Stimulated activated CD8-positive, alpha-beta memory T cell treated with anti-CD3 and anti-CD28 coated beads, Interleukin-4, amount 100 ng/mL, for 1 hour (primary cell): ENCODE measurements at places on chromosomes 4 and X.

DNA sequence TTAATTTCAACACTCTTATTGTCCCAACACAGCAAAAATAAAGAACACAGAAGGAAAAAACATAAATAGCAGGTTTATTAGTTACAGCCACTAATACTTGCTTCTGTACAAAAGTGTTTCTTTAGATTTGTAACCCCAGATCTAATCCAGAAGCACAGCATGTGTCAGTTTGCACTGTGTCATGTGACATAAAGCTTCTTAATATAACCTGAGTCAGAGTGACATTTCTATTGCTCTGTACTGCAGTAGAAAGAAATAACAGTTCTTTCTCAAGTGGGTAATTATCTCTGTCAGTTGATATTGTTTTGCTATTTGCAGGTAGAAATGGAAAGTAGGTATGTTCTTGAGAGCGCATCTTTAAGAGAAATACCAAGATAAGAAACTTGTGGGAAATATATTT, 422.5 kb downstream of the ZIC3 start:
- DNase-seq, result no peak

- no peak for DNase-seq
These were observed 118.0 kb upstream of the EDNRA start for GRCh38 chr4:147362938-147363337.

GRCh38 chrX:103329991-103330390, at the start of gene TCEAL7:
TSS of gene TCEAL7 (plus strand) at chrX:103330239. CDS start at chrX:103331404, 1,165 bp downstream.
- no peak for DNase-seq

GRCh38 chrX:34859191-34859590, 83.4 kb upstream of the FAM47B start:
- DNase-seq, result no peak

DNA sequence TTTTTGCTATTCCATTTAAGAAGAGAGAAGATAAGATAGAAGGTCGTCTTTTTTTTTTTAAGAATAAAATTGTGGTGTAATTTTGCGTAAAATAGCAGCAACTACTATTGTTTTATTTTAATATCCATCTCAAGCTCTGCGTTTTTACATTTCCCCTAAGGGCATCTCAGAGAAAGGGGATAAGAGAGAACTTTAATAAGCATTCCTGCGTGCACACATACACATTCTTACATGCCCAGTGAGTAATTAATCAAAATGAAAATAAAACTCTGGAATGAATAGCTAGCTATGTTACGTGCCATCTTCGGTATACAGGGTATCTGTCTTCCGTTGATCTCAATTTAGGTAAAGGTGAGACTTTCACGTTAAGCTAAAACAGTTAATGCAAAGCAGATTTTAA, 200.3 kb upstream of the TENM3 start:
- DNase-seq, result no peak

DNA sequence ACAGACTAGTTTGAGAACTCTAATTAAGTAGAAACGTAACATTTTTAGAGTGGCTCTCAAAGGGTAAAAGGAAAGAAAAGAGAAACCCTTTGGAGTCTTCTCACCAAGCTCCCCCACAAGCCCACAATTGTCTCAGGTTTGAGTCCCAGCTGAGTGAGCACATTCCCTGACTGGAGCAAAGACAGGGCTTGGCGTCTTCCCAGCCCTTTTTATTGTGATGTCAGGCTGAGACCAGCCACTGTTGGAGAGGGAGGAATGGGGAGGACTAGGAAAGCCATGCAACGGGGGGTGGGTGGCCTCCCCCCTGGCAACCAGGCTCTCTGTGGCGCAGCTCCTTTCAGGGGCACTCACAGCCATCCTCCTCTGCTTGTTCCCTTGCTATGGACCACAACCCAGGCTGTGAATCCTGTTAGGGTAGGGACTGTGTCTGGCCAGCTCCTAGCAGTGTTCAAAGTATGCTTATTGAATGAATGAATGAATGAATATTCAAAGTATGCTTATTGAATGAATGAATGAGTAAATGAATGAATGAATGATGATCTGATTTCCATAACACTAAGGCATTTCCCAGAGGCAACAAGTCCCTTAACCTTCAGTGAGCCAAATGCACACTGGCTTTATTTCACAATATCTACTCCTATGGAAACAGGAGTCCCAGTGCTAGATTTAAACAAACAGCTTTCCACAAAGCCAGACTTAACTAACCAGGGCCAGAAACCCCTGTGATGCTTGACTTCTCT, 413.3 kb downstream of the MID1IP1 start:
- DNase-seq, result no peak

GRCh38 chrX:24005028-24005427, 22.0 kb downstream of the KLHL15 start:
- no peak for DNase-seq

DNA sequence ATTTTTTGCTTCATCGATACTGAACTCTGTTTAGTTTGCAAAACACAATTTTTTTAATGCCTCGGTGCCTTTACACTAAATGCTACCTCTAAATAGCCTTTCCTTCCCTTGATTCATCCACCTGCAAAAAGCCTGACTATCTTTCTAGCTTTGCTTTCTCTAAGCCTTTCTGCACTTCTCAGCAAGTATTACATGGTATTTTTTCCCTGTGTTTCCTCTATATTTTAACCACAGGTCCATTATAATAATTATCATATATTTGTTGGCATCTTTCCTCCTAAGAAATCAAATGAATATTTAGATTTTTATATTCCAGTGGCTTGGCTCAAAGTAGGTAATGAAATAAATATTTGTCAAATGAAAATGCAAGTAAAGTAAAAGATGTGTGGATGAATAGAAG, 196.2 kb downstream of the ARHGAP24 start:
- no peak for DNase-seq

- no peak for DNase-seq
These were observed 44.8 kb downstream of the RELL1 start for GRCh38 chr4:37641352-37641751.

- no peak for DNase-seq
These were observed 430.9 kb downstream of the MAPK10 start for GRCh38 chr4:85928775-85929591.

DNA sequence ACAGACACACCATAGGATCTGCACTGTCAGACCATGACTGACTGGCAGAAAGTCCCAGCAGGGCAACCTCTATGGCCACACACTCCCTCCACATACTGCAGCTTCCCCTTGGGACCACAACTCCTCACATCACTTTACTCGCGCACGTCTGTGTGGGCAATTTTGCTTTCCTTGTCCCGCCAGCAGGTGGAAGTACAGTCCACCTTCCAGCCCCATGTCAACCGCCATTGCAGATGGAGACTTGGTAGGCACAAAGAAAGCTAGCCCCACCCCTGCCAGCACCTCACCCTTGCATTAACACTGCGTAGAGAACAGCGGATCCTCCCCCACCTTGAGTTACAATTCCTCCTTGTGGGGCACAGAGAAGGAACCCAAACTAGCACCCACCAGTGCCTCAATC, 74.4 kb upstream of the NAP1L2 start:
- DNase-seq, result no peak

DNA sequence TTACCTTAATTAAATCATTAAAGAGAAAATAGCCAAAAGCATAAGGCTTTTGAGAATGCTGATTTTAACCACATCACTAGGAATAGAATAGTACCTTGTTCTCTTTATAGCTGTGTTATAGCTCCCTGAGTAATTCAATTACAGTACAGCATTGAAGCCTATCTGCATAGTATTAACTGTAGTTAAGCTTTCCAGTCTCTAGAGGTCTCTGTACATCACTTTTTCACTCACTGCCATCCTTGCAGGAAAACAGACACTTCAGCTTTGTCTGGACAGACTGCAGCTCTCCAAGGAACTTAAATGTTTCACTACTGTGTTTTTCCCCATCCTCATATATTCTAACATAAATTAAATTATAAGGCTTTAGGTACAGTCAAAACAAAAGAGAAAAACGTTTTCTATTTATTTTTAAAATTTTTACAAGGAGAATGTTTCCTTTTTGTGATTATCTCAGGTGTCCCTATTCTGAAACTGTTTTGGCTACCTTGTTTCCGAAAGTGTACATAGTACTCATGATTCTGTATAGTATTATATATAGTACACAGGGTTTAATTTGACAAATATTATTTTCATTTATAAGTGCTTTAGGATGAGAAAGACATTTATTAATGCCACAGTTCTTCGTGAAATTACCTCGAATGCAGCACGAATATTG, 407.9 kb downstream of the PCDH18 start:
- no peak for DNase-seq

DNA sequence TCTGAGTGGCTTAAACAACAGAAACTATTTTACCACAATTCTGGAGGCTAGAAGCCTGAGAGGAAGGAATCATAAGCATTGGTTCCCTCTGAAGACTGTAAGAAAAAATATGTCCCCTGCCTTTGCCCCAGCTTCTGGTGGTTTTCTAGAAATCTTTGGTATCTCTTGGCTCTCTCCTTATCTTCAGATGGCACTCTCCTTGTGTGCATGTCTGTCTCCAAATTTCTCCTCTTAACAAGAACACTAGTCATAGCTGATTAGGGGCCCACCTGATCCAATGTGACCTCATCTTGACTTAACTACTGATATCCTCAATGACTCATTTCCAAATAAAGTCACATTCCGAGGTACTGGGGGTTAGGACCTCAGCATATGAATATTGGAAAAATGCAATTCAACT, 635.0 kb upstream of the NR3C2 start:
- no peak for DNase-seq

GRCh38 chr4:54152846-54153600, 53.1 kb downstream of the GSX2 start:
- DNase-seq, result no peak

DNA sequence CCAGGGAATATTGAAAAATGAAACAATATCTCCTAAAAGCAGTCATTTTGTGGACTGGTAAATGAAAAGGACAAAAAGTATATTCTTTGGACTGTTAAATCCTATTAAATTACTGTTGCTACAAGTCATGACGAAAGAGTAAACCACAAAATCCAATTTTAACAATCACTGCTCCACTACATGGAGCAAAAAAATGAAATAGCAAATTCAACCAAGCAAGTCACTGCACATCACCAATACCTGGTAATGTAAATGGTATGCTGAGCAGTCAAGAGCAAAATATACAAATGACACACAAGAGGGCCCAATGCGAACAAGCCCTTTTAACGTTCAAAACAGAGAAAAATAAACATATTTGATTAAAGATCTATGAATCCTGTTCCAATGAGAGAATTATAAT, 126.2 kb downstream of the KLHL13 start:
- no peak for DNase-seq

- DNase-seq, result no peak
These were observed 3.3 kb downstream of the MYL5 start for GRCh38 chr4:677431-678293.

DNA sequence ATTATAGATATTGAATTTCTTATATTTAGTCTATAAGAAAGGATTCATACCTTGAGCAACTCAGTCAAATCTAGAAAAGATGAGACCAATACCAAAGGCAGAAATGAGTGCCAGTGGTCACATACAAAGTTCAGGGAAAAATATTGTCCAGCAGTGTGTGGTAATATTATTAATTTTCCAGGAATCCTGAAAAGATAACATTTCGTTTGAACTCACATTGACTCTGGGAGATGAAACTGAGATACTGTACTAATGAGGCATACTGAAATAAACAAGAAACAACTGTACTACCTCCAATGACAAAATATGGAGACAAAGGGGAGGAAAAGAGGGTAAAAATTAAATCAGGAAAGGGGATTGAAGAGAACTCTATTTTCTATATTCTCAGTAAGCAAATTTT, 212.4 kb downstream of the TRAM1L1 start:
- no peak for DNase-seq

DNA sequence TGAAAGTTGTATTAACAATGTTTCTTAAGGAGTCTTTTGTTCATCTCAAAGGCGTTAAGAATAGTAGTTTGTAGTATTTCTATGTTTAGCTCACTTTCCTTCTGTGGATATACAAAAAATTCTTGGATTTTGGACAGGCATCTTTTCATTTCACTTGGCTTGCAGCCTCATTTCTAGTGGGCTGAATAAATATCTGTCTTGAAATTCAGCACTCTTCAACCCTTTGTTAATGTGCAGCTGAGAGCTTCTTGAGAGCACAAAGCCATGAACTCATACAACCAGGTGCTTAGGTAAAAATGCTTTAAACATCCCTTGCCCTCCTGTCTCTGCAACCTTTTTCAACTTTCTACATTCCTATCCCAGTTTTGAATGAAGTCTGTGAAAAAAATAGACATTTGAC, 1003.2 kb downstream of the C4orf33 start:
- DNase-seq, result no peak

- DNase-seq, result no peak
These were observed 274.6 kb upstream of the GALNTL6 start for GRCh38 chr4:171538601-171539100.

- no peak for DNase-seq
These were observed 276.8 kb downstream of the ZNF674 start for GRCh38 chrX:46268412-46268811.

- DNase-seq, result no peak
These were observed 14.8 kb downstream of the PDK3 start for GRCh38 chrX:24479924-24480323.

DNA sequence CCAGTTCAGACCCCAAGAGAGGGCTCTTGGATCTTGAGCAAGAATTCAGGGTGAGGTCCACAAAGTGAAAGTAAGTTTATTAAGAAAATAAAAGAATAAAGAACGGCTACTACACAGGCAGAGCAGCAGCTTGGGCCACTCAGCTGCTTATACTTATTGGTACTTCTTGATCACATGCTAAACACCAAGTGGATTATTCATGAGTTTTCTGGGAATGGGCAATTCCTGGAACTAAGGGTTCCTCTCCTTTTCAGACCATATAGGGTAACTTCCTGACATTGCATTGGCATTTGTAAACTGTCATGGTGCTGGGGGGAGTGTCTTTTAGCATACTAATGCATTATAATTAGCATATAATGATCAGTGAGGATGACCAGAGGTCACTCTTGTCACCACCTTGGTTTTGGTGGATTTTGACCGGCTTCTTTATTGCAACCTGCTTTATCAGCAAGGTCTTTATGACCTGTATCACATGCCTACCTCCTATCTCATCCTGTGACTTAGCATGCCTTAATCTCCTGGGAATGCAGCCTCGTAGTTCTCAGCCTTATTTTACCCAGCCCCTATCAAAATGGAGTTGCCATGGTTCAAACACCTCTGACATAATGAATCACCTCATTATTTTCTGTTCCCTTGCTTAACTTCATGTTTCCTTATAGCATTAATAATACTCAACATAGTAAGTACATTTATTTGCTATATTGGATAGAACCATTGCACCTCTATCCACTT, 476.3 kb downstream of the DTHD1 start:
- no peak for DNase-seq

DNA sequence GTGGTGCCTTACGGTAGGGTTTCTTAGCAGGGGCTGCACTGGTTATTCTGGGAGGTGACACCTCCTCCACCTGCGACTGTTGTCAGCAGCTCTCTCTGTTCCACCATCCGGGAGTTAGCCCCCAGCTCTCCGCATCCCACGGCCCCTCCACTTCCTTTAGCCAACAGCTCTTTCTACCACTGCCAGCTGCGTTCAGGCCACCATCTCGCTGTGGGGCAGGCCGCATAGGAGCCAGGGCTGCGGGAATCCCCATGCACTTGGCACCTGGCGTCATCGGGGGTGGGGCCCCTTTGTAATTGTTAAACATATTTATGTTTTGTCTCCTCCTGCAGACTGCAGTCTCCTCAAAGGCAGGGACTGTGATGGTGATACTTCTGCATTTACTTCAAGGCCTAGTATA, 480.2 kb downstream of the SMARCA1 start:
- DNase-seq, result no peak

- DNase-seq, result no peak
These were observed 151.2 kb downstream of the COX18 start for GRCh38 chr4:72918362-72918761.

- no peak for DNase-seq
These were observed 32.5 kb downstream of the SULT1B1 start for GRCh38 chr4:69727926-69728325.
